Right atrium auricular region (tissue), 2 donors: ENCODE measurements at places on chromosomes 2 and 18.

DNA sequence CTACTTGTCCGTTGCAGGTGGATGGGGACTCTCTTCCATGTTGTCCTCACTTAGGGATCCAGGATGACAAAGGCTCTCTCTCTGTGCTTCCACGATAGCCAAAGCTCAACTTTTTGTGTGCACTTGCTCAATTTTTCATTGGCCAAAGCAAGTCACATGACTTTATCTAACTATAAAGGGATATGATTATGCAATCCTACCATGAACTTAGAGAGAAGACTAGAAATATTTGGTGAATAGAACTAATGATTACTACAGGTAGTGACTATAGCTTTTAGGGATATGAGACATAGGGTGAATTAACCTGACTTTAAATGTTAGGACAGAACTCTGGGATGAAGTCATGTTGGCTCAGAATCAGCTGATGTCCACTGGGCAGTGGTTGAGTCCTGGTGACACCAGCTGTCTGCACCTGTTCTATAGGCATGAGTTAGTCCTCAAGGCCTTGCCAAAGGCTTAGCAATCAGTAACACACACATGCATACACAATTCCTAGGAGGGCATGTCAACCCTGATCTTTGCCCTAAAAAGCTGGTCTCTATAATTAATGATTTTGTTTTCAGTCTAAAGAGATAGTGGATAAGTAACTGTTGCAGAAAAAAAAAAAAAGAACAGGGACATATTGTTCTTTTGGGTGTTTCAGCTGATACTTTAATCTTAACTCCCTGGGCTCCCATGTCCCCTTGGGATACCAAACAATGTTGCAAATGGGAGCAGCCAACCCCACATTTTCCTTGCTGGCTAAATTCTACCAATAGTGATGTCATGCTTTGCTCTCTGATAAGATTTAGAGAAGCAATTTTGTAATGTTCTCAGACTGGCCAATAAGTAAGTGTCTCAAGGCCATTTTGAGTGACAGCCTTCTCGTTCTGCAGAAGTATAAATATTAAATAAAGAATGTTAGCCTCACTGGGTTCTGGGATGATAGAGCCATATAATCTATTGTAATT, 12.5 kb upstream of the HK2 start:
- no peak for DNase-seq

GRCh38 chr2:222423186-222423585, 1.2 kb upstream of the SGPP2 start:
- DNase-seq: no peak

DNA sequence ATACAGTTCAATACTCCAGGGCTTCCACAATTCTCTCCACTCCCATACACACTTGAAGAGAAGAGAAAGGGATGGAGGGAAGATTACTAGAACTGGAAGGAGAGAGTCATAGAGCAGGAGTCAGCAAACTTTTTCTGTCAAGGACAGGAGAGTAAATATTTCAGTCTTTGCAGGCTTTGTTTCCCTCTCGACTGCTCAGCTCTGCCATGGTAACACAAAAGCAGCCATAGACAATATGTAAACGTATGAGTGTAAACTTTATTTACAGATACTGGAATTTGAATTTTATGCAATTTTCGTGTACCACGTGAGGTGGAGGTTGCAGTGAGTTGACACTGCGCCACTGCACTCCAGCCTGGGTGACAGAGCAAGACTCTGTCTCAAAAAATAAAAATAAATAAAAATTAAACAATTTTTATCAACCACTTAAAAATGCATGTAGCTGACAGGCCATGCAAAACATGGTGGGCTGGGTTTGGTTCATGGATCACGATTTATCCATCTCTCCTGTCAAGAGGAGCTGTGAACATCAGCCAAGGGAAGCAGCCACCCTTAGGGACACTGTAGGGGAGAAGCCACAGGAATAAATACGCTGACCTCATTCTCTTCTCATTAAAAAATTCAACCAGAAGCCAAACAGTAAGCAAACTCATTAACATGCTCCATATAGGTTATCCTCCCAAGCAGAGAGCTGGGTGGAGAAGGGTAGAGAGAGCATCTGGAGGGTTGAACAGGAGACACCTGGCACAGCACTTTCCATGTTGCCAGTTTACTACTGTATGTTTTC, 266.4 kb upstream of the FN1 start:
- no peak for DNase-seq

DNA sequence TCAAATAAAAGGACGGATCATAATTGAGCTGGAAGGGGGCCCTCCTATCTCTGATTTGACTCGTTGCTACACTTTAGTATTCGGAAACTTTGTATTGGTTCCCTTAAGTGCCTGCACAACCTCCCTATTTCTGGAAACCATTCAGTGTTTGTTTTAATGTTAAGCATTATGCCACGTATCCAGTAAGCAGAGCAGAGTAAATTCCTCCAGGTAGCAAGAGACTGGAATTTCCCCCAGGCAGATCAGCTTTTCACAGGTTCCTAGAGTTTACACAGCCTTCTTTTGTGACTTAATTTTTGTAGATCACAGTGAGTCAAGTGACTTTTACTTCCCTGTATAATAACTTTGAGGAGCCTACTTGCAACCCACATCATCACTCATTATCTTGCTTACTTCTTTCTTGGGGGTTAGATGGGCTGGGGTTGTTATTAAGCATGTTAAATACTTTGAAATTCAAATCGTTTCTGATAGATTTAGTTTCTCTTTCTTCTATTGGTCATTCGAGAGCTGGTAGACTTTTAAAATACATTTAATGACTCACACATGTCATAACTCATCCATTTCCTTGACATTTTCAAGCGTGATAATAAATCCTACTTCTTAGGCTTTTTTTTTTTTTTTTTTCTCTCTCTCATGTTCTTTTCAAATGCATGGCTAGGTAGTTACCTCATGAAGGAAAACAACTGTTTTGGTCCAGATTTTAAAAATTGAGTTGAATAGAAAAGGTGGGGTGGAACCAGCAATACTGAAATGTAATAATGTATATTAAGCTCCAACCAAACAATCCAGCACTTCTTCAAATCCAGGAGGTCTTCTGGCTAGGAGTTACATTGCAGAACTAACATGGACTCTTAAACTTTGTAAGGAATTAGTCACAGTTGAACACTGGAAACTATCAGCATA, 219.3 kb downstream of the NEDD4L start:
- no peak for DNase-seq

DNA sequence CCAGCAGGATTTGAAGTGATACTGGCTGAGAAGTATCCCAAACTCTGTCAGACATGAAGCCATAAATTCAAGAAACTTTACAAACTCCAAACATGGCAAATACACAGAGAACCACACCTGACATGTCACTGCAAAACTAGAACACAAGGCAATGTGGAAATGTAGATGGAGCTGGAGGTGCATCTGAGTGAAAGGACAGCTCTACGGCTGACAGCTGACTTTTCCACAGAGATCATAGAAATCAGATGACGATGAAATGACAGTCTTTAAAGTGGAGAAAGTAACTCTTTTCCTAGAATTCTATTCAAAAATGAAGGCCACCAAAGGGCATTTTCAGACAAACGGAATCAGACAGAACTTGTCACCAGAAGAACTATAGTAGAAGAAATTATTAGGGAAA, 97.5 kb downstream of the LDLRAD4 start:
- no peak for DNase-seq

- DNase-seq: no peak
Observed at GRCh38 chr2:9570182-9571060, 14.8 kb upstream of the ADAM17 start.

DNA sequence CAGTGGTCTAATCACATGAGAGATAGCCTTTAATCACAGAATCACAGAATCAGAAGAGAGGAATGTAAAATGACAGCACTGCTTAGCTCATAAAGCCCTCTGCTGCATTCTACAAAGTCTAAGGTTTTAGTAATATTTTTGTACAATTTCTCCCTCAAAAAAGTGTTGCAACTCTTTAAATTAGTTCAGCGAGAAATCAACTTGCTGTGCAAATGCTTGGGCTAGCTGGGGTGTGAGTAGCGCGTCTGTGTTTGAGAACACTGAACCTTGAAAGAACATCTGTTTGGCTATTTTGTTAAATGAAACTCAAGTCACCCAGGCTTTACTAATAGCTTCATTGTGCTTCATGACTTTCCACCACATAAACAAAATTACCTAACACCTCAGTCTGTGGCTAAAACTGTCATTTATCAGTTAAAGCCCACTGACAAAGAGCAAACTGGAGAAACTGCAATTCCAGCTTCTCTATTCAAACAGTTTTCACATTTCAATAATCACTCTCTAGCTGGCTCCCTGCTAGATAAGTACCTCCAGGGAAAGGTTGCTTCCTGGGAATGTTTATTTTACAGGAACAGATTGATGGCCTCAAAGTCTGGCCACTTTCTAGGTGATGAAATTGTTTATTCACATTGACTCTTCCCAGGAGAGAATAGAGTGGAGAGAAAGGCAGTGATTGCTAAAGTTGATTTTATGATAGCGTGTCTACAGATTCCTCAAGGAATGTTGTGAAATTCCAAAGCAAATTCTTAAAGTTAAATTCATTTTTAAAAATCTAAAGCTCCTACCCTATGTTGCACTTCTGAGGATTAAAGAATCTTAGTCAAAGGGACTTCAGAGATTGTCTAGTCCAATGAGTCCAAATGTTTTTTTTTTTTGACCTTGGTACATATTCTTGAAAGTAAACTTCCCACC, 36.0 kb upstream of the STAT1 start:
- no peak for DNase-seq

- DNase-seq: no peak
Observed at GRCh38 chr2:37672104-37672869, 845 bp upstream of the CDC42EP3 start.

DNA sequence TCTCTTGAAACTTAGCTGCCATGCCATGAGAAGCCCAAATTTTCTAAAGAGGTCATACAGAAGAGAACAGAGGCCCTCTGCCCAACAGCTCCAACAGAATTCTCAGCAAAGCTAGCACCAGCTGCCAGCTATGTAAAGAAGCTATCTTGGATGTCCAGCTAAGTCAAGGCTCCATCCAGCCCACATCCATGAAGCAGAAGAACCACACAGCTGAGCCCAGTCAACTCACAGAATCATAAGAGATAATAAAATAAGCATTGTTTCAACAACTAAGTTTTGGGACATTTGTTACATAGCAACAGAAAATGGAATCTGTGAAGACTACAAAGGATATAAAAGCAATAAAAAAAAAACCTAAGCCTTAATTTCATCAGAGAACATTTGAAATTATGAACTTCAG, 434.3 kb downstream of the TXNL1 start:
- no peak for DNase-seq
